Regular cardiac myocyte (primary cell): ENCODE measurements at places on chromosomes 7 and 10. TPM values are rescaled to one million over a fixed set of nuclear protein-coding genes. Genes with fewer than 3 reads are reported as not detected.

PAPOLB gene
- 0.19 and 0.28 TPM in 2 replicates for total RNA-seq

STEAP1 gene
- total RNA-seq: 32.2 and 64.8 TPM in 2 replicates

ACTR3C gene
- total RNA-seq: 0.19 and 1.7 TPM in 2 replicates

ZP3 gene
- 1.2 and 5.9 TPM in 2 replicates for total RNA-seq

LIPK gene
- not detected in 2 replicates for total RNA-seq

ANKRD30A gene
- total RNA-seq: not detected in 2 replicates

PDZD7 gene
- total RNA-seq: 1.3 and 3.1 TPM in 2 replicates

RTKN2 gene
- total RNA-seq: 1.1 and 1.9 TPM in 2 replicates

SPACDR gene
- 0.19 and 1.7 TPM in 2 replicates for total RNA-seq

NRCAM gene
- total RNA-seq: 2.3 and 10.4 TPM in 2 replicates

PRSS37 gene
- total RNA-seq: not detected in 2 replicates
